ENCODE measurements at places on chromosomes 6 and 20.

- no peak for DNase-seq
Observed at GRCh38 chr6:15090145-15090579, 155.7 kb upstream of the JARID2 start.

DNA sequence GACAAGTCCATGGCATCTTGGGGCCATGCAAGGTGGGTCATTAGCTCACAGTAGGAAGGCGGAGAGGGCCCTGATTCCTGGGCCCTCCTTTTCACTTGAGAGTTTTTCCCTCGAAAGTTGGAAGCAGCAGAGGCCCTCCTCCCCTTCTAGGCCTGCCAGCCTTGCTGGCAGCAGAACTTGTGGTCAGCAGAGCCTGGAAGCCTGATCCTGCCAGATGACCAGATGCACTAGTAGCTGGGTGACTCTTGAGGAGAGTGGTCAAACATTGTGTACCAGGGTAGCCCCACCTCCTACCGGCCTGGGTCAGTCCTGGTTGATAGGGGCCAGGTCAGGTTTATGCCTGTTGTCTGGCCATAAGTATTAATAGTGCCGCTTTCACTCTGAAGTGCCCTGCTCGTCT lies 3.8 kb upstream of the HMGA1 start:
- no peak for DNase-seq

DNA sequence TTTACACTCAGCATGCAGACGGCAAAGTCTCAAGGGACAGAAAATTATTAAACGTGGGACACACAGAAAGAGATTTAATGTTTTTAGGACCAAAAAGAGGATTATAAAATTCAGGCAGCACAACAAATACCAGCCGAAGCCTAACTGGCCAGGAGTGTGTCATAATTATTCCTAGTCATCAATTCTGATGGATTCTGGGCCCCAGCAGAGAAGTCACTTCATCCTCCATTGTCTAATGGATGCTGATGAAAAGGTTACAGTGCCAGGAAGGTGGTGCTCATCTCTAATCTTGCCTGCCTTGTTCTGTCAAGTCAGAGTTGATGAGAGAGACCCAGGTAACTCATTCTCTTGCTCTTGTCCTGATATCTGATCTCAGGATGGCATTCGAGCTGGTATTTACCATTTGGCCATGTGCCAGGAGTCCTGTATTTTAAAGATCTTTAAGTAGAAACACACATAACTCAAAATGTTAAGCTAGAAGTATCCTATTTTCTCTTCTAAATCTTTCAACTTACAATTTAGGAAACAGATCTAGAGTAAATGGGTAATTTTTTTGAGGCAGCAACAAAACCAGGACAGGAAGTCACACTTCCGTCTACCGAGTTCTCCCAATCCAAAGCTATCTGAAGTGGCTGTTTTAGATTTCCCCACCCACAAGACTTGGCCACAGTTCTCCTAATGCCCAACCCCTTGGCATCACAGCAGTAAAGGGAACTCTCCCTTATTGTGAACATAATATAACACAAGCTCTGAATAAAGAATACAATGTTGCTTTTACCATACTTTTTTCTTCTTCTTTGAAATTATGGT lies 50.0 kb downstream of the ADAT2 start:
- peak; percentile 40 for DNase-seq

GRCh38 chr6:113854531-113855499 lies 2.3 kb upstream of the MARCKS start:
- peak; percentile 21 for DNase-seq
